DMS153 (cell line): ENCODE measurements at places on chromosomes 11 and 22.

DNA sequence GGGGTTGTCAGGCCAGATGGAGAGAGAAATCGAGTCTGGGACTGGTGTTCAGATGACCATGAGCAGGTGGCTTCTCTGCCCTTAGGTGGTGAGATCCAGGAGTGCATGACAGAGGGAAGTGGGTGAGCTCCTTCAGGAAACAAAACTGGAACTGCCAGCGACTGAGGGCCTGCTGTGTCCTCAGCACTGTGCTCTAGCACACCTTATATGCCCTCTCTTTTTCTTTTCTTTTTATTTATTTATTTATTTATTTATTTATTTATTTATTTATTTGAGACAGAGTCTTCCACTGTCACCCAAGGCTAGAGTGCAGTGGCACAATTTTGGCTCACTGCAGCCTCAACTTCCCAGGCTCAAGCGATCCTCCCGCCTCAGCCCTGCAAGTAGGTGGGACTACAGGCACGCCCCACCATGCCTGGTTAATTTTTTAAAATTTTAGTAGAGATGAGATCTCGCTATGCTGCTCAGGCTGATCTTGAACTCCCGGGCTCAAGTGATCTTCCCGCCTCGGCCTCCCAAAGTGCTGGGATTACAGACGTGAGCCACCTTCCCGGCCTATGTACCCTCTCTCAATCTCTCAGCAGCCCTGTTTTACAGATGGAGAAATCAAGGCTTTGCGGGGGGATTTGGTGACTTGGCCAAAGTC, 14.8 kb upstream of the RASD2 start:
- DNase-seq: no peak

DNA sequence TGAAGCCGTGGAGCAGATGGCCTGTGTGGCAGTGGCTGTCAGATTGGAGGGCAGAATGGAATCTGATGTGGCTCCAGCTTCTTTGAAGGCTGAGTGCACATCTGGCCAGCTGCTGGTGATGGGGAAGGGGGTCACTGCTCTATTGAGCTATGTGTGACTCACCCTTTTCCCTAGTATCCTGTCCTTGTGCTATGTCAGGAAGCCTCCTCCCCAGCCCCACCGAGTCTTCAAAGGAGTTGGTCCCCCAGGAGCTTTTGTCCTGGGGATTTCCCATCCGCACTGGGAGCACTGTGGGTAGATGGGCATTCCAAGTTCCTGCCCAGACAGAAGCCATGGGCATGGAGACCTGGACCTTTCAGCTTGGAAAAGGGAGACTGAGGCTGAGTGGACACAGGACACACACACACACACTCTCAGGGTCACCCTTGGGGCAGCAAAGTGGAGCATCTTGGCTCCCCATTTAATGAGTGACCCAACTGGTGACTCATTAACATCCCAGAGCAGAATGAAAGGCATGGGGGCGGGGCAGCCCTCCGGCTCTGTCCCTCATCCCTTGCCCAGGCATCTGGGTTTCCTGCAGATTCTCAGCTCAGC, 3.3 kb downstream of the SERPINH1 start:
- no peak for DNase-seq

- DNase-seq: peak; percentile 70
These were observed 14.2 kb downstream of the MCAT start for GRCh38 chr22:43128928-43129424.

DNA sequence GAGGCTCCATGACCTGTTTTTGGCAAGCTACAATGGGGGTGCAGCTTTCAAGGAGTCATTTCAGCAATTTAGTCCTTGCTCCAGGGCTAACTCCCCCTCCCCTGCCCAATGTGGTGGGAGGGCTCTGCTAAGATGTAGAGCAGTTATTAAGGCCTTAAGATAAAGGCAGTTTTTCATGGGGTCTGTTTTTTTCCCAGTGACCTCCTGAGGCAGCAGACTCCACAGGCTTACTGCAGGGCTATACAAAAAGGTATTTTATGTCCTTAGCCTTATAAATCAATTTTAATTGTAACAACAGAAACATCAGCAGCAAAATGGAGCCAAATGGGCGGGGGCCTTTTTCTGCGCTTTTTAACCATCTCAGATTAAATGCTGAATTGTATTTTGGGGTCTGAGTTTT, 192.3 kb downstream of the KIRREL3 start:
- DNase-seq: no peak

- DNase-seq: no peak
These were observed 9.4 kb upstream of the DERL3 start for GRCh38 chr22:23847991-23848864.

DNA sequence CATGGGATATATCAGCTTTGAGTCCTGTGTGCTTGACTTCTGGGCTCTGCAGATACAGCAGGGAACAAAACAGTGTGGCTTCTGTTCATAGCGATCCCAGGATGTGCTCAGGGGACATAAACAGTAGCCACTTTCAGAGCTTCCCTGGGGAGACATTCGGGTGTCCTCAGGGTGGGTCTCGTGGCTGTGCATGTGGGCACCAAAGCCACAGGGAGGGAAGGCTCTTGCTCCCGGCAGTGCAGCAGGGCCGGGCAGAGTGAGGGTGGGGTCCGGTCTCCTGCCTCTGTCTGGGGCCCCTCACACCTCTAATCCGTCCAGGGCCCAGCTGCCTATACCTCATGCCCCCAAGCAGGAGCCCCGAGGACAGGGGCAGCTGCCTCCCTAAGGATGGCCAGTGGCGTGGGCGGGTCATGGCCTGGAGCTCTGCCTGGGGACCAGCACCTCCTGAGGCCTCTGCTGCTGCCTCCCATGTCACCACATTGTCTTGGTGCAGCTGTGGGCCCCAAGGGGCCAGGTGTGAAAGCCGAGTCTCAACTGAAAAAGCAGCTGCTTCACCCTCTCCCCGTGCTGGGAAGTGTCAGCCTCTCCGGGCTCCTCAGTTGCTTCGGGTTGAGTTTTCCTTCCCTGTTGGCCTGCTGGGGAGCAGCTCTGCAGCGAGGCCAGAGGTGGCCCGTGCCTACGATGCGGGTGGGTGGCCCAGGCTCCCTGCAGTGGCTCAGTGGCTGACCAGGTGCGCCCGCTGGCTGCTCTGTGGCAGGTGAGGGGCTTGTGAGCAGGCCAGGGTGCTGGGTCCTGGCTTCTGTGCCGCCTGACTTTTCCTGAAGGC, 3.8 kb downstream of the TPCN2 start:
- DNase-seq: no peak

DNA sequence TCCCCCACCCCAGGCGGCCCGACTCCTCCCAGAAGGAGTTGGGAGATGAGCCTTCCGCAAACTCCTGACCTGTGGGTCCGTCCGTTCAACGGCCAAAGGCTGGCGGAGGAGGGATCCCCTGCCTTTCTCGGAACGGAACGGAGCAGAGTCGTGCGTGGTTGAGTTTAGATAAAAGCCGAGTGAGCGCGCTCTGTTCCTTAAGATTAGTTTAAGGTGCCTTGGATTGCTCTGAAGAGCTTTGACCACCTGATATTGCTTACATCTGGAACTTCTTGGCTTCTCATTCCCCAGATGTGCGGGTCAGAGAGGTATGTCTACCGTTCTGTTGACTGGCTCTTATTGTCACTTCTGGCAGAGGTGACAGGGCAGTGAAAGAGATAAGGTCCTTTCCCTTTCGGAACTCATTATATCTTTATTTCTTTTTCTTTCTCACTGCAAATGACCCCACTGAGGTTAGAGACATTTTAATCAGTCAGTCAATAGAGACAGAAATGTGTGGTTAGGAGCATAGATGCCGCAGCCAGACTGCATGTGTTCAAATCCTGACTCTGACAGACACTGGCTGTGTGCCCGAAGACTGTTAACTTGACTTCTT, at the start of gene TRIM6:
Gene TRIM6 (plus strand): TSS at position 31 of the 595 bp plus-strand sequence. CDS start 261 bp downstream, at position 292.
- no peak for DNase-seq

GRCh38 chr11:96114178-96115064, 190.5 kb upstream of the MTMR2 start:
- no peak for DNase-seq

GRCh38 chr11:117232911-117233409, 489 bp downstream of the RNF214 start:
- no peak for DNase-seq

- DNase-seq: peak; percentile 66
These were observed 15.7 kb downstream of the CRTAM start for GRCh38 chr11:122853971-122854446.

- DNase-seq: no peak
These were observed 35.5 kb upstream of the CD82 start for GRCh38 chr11:44529895-44530412.

- no peak for DNase-seq
These were observed 52.2 kb downstream of the FAT3 start for GRCh38 chr11:92276773-92277172.

DNA sequence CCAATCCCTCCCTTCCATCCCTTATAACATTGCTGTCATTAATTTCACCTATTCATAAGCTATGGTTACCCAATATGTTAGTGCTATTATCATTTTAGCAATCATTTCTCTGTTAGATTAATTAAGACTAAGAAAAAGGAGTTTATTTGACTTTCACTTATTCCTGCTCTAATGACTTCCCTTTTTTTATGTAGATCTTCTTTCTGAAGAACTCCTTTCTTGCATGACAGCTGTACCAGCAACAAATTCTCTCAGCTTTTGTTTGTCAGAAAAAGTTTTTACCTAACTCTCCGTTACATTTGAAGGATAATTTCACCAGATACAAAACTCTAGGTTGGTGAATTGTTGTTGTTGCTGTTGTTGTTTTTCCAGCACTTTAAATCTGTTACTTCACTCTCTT, 28.6 kb upstream of the OR8B8 start:
- no peak for DNase-seq

DNA sequence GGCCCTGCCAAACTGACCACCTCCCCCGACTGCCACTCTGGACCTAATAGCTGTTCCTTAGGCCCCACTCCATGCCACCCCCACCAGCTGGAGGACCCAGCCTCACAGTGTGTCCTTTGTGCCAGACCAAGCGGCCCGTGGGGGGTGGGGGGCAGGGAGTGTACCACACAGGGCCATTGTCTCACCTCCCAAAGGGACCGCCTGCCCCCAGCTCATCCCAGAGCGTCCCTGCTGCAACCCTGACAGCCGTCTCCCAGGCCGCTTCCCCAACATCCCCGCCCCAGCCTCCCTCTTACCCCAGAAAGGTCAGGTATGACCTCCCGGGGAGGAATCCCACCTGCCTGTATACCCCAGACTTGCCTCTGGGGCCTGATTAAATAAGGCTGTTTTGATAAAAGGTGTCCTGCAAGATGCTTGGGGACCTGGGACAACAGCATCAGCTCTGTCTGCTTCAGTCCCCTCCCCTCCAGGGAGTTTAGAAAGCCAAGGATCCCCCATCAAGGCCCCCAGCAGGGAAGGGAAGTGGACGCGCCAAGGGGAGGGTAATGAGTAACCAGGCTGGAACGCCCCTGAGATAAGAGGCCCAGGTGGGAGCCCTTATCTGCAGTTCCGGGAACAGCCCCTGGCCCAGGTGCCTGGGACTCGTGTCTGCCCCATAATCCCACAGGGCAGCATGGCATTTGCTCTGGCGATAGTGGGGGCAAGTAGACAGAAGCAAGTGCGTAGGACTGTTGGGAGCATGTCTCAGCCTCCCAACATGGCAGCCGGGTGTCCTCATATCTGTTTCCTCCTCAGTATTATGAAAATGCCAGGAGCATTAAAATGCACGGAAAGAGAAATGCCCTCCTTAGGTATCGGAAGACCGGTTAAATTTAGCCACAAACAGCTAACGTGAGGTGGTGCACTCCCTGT, 9.0 kb downstream of the CDC42EP1 start:
- no peak for DNase-seq

DNA sequence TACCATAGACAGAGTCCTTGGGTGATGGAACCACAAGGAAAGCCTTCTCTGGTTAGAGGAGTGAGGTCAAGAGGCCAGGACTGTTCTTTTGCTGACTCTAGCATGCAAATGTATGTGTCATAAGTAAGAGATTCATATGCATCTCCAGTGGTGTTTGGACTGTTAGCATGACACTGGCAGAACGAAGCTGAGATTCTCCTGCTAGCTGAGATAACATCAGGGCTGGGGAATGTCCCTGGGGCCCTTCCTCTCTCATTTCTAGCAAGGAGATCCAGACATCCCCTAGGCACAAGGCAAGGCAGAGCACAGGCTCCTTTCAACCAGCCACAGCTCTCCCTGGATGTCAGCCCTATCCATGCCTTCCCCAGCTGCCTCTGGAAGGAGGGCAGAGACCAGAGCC, 711.3 kb downstream of the OPCML start:
- no peak for DNase-seq

DNA sequence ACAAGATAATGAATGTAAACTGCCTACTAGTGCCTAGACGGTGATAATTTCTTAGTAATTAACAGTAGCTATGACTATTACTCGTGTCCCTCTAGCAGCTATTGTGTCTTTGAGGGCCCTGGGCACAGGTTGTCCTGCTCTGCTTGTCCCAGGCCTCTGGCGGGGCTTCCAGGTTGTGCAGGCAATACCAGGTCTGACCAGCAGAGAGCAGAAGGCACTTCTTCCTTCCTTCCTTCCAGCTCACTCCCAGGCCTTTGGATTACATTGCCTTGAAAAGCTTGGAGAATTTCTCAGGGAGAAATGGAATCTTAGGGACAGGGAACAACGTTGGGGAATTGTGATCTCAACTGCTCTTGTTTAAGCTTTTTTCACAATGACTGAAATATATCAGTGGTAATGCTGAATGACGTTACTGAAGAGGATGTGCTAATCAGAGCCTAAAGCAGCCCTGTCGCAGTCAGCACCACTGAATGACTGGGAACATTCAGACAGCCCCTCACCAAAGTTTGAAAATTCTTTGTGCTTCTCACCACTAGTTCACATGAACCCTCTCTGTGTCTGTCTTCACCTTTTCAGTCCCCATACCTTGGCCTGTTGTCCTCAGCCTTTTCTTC, 8.4 kb upstream of the CCKBR start:
- no peak for DNase-seq

- DNase-seq: peak; percentile 83
These were observed 4.4 kb upstream of the SREBF2 start for GRCh38 chr22:41828516-41828915.

GRCh38 chr11:74008373-74009229, at the start of gene UCP3:
Gene UCP3, minus strand, starts transcription at chr11:74009085. Its CDS starts 2,043 bp downstream, at chr11:74007042.
- DNase-seq: no peak

DNA sequence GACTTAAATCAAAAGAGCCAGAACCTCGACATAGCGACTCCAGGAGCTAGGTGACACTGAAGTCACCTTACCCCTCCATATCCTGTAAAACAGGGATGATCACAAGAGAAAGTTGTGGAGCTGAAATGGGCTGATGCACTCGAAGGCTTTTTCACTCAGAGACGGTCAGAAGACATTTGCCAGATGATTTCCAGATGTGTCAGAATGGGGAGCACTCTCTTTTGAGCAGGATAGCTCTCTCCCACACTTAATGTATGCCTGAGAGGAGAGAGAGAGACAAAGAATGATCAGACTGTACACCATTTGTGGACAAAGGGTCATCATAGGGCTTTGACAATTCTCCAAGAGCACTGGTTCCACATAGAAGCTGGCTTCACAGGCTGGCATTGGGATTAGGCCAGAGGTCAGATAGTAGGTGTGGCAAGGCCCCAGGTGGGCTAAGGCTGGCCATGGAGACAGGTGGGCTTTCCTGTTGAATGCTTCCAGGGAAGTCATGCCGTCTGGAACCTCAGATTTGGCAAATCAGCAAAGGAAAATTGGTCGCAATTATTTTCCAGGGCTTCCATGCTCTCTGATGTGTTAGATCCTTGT, 42.3 kb upstream of the ETS1 start:
- DNase-seq: no peak

DNA sequence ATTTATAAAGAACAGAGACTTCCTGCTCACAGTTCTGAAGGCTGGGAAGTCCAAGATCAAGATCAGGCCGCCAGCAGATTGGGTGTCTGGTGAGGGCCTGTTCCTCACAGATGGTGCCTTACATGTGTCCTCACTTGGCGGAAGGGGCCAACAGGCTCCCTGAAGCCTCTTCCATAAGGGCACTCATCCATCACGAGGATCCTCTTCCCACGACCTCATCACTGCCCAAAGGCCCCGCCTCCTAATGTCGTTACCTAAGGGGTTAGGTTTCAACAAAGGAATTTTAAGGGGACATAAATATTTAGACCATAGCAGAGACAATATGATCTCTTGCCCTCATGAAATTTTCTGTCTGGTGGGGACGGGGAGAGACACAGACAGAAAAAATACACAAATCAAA, 18.6 kb downstream of the TP53AIP1 start:
- DNase-seq: no peak
